Neural progenitor cell (in vitro differentiated cells): ENCODE measurements at places on chromosomes 4 and X.

- no peak for DNase-seq
Observed at GRCh38 chr4:54793856-54794422, 136.2 kb downstream of the KIT start.

DNA sequence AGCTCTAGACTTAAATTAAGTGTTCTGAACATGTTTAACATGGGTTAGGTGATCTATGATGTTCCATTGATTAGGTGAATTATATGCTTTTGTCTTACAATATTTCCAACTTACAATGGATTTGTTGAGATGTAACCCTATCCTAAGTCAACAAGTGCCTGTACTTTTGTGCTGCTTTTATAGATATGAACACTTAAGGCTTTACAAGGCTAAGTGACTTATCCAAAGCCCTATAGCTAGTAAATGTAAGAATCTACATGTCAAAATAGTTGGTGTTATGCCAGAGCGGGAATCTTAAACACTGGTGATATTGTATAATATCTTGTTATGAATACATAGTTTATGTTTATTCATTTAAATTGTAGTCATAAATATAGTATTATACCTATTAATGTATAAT lies 1629.1 kb upstream of the IGFBP7 start:
- DNase-seq: no peak

- no peak for DNase-seq
Observed at GRCh38 chr4:155777971-155778735, 19.3 kb downstream of the GUCY1B1 start.

DNA sequence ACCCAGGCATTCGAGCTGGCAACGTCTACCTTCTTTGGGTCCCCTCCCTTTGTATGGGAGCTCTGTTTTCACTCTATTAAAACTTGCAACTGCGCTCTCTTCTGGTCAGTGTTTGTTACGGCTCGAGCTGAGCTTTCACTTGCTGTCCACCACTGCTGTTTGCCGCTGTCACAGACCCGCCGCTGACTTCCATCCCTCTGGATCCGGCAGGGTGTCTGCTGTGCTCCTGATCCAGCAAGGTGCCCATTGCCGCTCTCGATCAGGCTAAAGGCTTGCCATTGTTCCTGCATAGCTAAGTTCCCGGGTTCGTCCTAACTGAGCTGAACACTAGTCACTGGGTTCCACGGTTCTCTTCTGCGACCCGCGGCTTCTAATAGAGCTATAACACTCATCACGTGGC lies 183.5 kb upstream of the GALNTL6 start:
- DNase-seq: peak; percentile 25

GRCh38 chr4:47972181-47972580 lies 44.3 kb downstream of the CNGA1 start:
- DNase-seq: no peak

- no peak for DNase-seq
Observed at GRCh38 chr4:139726615-139727014, 61.0 kb downstream of the MGST2 start.

GRCh38 chrX:49673394-49673793 lies 22.4 kb downstream of the PAGE1 start:
- no peak for DNase-seq

DNA sequence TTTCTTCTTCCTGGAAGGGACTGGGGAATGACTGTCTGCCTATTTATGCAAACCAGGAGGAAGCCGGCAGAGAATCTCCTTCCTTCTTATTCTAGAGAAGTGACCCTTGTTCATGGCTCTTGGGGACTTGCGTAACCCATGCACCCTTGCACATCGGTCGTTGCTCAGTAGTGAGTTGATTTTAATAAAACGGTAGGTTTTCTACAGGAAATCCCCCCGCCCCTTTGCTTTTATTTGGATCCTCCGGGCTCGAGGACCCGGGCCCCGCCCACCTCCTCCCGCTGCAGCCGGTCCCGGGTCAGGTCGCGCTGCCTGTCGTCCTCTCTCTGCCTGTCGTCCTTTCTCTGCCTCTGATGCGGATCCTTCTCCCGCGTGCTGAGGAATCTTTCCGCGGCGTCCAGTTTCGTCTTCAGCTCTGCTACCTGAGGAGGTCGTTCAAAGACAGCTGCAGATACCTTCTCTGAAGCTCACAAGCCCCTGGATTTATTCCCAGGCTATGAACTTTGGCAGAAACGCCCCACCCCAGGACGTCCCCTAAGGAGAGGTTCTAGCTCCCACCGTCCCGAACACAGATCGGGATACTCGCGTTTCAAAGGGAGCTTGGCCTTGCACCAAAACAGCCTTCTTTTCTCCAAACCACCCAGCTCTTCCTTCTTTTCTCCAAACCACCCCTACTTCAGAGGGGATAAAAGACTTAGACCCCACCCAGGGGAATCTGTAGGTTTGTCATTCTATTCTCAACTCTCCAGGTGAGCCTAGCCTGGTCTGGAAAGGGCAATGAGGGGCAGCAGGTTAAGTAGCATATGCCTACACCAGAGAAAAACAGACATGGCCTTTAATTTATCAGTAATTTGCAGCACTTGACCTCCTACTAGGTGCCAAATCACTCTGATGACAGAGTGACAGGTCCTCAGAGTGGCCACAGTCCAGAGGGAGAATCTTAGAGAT lies 7.0 kb downstream of the TNIP3 start:
- peak; percentile 77 for DNase-seq

DNA sequence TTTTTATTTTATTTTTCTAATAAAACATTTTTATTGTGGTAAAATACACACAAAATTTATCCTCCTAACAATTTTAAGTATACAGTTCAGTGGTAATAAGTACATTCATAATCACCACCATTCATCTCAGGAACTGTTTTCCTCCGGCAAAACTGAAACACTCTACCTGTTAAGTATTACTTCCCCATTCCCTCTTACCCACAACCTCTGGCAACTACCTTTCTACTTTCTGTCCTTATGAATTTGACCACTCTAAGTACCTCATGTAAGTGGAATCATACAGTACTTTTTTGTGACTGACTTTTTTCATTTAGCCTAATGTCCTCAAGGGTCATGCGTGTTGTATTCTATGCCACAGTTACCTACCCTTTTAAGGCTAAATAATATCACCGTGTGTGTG lies 21.1 kb upstream of the HSFX4 start:
- no peak for DNase-seq

DNA sequence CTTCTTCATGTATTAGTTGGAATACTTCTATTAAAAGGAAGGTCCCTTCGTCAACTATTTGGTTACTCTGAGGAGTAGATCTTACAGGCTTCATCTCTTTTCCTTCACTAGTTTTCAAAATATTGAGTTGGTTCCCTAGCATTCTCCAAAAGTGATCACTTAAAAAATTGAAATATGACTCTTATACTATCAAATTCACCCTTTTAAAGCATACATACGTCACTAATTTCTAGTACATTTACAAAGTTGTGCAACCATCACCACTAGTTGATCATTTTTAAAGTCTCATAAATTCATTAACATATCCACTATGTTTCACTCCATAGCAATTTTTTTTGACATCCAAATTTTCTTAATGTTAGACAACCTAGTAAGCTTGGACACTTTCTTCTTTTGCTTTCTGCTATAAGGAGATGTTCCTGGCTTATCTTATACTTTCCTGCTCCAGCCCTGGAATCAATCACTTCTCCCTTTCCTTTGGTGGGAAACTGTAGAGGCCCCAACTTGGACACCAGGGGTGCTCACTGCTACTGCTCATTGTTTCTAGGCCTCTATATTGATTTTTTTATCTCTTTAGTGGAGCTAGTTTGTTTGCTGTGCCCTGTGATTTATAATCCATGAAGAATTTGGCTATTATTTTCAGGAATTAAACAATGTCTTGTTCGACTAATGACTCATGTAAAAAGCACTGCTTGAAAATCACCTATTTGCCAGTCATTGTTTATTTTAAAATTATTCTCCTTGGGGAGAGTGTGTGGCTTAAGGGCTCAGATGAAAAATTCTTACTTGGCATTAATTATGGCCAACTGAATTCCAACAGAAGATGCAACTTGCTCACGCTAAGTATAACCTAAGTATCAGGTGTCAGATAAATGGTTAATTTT lies 4.0 kb upstream of the ZFX start:
- DNase-seq: no peak

GRCh38 chr4:121574618-121575017 lies 122.2 kb downstream of the ANXA5 start:
- no peak for DNase-seq

GRCh38 chr4:150248181-150248580 lies 169.9 kb downstream of the DCLK2 start:
- DNase-seq: no peak

DNA sequence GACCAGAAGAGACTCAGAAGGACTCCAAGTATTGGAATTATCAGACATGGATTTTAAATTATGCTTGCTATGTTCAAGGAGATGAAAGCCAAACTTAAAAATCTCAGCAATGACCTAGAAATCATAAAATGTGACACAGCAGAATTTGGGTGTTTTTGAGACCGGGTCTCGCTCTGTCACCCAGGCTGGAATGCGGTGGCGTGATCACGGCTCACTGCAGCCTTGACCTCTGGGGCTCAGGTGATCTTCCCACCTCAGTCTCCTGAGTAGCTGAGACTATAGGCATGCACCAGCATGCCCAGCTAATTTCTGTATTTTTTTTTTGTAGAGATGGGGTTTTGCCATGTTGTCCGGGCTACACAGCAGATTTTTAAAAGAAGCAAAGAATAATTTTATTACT lies 12.7 kb downstream of the TAB3 start:
- DNase-seq: no peak

GRCh38 chr4:141899541-141899940 lies 263.2 kb downstream of the IL15 start:
- no peak for DNase-seq

- DNase-seq: no peak
Observed at GRCh38 chr4:84147831-84148230, 351.3 kb downstream of the NKX6-1 start.

GRCh38 chr4:139528377-139529005 lies 27.5 kb downstream of the SETD7 start:
- DNase-seq: no peak

- DNase-seq: no peak
Observed at GRCh38 chrX:120642871-120643270, 13.0 kb upstream of the C1GALT1C1 start.

DNA sequence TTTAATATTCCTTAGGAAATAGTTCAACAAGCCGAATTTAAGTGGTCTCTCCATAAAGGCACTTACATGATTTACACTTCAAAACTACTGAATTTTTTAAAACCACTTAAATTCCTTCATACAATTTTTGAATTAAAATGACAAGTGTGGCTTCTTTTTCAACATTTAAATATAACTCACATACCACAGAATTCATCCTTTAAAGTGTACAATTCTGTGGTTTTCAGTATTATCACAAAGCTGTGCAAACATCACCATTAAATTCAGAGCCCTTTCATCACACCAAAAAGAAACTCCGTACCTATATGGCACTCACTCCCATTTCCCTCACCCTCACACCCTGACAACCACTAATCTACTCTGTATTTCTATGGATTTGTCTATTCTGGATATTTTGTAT lies 200.9 kb upstream of the MAB21L2 start:
- DNase-seq: no peak
